ENCODE measurements at places on chromosomes 12 and 14.
A peak's percentile ranks its signal among the peaks of the same experiment; 100 is the strongest.

DNA sequence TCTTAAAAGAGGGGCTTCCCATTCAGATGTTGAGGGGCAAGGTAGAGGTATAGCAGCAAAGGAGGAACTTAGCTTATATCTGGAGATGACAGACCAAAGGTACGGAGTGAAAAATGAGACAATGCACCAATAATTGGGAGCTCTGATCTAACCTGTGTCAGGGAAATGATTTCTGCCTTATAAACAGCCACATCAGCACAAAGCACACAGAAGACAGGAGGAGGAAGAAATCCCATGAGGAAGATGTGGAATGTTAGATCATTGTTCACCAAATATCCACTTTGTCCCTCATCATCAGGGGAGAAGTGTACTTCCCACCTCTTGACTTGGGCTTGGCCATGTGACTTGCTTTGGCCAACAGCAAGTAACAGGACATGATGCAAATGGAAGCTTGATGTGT lies 93.7 kb upstream of the WSCD2 start:
- DNase-seq: no peak

GRCh38 chr12:52202361-52203078 lies 10.7 kb upstream of the KRT80 start:
- DNase-seq: no peak

GRCh38 chr12:93832131-93832530 lies 155.0 kb downstream of the CRADD start:
- no peak for DNase-seq

GRCh38 chr12:108833355-108833733 lies 24.0 kb downstream of the SSH1 start:
- DNase-seq: no peak

GRCh38 chr12:79775355-79776027 lies 84.7 kb upstream of the PAWR start:
- DNase-seq: no peak

DNA sequence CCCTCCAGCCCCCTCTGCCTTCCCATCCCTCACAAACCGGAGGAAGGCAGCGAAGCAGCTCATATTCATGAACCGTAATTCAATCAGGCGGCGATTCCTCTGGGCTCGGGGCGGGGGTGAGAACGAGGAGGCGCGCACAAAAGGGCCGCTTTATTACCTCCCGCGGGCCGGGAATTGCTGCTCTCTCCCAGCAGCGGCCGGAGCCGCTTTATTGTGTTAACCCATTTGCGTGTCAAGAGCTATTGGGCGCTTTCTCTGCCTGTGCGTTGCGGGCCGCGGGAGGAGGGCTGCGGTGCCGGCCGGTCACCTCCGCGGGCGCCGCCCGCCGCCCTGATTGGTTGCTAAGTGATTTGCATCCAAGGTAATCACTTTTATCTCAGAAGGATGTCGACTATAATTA lies 4.8 kb downstream of the FAM222A start:
- peak; percentile 22 for DNase-seq

GRCh38 chr12:13941258-13942249 lies 39.8 kb downstream of the GRIN2B start:
- peak; percentile 52 for DNase-seq

- no peak for DNase-seq
Measured at GRCh38 chr12:19894050-19894449, 454.8 kb downstream of the AEBP2 start.

GRCh38 chr14:26104717-26105116 lies 493.1 kb downstream of the NOVA1 start:
- DNase-seq: no peak

DNA sequence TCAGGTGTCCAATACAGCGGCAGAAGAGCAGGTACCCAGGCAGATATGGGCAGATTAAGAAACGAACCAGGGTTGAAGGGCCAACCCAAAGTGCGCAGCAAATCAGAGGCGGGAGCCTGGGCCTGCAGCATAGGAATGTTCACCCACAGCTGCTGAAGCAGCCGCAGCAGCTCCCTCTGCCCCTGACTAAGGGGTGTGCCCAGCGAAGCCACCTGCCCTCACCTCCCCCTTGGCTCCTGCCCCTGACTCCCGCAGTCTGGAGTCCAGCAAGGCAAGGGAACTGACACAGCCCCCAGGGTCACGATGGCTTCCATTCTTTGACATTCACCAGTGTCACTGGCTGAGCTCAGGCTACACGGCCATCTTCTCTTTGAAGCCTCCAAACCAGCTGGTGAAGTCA lies 27.3 kb upstream of the ZFP36L1 start:
- DNase-seq: no peak

- no peak for DNase-seq
Measured at GRCh38 chr14:61106959-61107641, 126.1 kb downstream of the SLC38A6 start.

- DNase-seq: no peak
Measured at GRCh38 chr14:28340816-28341215, 425.8 kb upstream of the FOXG1 start.

DNA sequence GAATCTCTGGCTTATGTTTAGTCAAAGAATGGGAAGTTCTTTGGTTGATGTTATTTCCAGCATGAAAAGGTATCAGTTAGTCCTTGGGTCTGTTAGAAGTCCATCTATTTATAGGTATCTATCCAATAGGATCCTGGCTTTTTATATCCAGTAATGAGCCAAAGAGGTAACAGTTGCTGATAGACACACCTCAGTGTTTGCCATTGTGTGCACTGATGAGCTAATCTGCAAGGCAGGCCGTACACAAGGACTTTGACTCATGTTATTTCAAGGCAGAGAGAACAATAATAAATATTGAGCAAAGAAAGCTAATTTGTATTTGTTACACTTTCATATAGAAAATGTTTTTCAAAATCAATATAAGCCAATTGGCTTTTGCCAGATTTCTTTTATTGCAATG lies 56.4 kb downstream of the GLT1D1 start:
- DNase-seq: no peak

DNA sequence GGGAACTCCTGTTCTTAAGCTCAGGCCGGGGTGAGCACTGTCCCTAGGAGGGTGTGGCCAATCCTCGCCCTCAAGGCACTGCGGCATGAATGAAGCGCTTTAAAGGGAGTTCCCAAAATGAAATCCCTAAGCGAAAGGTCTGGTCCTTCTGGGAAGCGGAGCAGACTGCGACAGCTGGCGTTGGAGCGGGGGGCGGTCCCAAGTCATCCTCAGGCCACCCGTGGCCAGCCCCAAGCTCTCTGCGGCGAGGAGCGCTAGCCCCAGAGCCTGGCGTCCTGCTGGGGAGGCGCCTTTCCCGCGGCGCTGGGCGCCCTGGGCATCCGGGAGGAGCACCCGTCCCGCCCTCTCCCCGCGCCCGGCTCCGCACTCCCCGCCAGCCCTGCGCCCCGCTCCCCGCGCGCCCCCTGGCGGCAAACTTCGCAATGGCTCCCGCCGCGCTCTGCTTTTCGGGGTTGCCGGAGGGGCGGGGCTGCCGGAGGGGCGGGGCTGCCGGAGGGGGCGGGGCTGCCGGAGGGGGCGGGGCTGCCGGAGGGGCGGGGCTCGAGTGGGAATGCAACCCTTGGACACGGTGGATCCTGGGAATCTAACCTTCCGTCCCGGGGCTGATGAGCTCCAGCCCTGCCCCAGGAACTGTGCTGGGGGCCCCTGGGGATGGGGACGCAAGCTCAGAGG lies 25.4 kb downstream of the ZBTB42 start:
- DNase-seq: peak; percentile 93

DNA sequence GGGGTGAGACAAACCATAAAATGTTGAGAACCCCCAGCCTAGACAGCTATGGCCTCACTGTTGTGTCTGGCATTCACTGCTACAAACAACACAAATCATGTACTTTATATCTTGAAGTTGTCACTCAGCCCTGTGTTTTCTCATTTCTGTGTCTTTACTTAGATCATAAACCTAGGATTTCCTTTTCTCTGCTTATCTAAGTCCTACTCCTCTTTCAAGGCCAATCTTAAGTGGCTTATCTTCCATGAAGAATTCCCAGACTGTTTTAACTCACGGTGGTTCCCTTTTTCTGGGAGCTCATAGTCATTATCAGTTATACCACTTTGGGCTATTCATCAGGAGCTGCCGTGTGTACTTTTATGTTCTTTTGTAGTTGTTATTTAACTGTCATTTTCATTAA lies 42.1 kb downstream of the FLRT2 start:
- DNase-seq: no peak

DNA sequence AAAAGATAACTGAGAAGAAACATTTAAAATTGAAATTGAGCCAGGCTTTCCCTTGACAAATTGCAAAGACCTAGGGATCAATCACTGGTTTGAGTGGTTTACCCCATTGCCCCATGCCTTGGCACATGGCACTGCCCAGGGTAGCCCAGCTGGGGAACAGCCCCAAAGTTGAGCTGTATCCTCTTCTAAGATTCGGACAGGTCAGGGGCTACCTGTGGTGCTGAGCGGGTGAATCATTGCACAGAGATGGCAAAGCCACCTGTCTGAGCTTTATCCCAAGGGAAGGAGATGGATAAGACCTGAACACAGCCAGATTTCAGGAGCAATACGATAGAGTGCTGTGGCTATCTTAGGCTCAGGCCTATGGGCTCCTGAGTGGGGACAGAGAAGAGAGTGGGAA lies 7.0 kb downstream of the IFI27L2 start:
- no peak for DNase-seq

GRCh38 chr14:68589447-68590200 lies 203.2 kb downstream of the ZFP36L1 start:
- DNase-seq: no peak

DNA sequence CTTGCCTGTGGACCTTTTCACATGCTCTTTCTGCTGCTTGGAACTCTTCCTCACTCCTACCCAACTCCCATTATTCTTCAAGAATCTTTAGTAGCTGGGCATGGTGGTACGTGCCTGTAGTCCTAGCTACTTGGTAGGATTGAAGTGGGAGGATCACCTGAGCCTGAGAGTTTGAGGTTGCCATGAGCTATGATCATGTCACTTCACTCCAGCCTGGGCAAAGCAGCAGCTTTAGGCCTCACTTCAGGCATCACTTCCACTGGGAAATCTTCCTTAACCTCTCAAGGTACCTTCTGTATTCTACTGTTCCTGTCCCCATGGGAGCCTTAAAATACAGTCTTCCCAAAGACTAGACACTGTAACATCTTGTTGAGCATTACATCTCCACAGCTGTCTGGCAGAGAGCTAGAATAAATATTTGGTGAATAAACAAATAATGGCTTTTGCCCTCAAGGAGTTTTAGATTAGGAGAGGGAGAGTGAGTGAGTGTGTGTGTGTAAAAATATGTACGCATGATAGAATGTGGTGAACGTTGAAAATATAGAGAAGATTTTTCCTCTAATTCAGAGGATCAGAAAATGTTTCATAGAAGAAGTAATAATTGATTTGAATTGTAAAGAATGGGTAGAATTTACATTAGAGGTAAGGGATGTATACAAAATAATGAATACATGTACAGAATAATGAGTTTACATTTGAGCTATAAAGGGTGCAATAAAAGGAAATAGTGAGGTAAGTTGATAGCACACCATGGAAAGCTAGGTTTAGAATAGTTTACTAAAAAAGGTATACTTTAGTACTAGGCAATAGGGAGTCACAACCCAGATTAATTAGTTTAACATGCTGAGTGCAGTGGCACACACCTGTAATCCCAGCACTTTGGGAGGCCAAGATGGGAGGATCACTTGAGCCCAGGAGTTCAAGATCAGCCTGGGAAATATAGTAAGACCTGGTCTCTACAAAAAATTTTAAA lies 29.2 kb upstream of the BMAL2 start:
- no peak for DNase-seq

DNA sequence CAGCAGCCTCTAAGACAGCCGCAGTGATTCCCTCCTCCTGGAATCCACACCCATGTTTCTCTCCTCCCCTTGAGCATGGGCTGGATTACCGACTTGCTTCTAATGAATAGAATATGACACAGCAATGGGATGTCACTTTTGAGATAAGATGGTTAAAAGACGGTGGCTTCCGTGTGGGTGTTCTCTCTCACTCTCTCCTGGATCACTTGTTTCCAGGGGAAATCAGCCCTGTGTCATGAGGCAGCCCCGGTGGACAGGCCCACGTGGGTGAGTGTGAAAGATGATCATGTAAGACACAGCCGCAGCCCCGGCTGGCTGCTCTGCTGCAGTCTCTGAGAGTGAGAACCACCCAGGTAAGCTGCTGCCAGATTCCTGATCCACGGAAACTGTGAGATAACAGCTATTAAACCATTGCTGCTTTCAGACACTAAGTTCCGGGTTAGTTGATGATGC lies 10.7 kb downstream of the MOAP1 start:
- no peak for DNase-seq

DNA sequence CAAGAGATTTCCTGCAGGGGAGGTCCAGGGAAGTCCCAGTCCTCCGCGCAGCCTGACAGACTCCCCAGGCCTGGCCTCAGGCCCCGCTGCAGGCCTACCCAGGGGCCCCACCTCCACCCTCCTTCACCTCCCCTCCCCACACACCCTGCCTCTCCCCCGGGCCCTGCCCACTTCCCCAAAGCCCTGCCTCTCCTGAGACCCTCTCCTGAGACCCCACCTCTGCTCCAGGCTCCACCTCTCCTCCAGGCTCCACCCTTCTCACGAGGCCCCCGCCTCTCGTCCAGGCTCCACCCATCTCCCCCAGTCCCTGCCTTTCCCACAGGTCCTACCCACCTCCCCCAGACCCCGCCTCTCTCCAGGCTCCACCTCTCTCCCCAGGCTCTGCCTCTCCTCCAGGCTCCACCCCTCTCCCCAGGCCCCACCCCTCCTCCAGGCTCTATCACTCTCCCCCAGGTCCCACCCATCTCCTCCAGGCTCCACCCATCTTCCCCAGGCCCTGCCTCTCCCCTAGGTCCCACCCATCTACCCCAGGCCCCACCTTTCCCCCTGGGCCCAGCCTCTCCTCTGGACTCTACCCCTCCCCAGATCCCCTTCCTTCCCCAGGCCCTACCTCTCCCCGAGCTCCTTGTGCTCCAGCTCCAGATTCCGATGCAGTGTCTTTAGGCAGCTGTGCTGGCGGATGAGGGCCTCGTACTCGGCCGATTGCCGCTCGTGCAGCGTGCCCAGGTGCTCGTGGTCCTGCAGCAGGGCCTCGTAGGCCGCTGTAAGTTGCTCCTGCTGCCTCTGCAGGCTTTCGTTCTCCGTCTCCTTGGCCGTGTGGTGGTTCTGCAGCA lies 58.8 kb upstream of the GPR68 start:
- DNase-seq: peak; percentile 85

DNA sequence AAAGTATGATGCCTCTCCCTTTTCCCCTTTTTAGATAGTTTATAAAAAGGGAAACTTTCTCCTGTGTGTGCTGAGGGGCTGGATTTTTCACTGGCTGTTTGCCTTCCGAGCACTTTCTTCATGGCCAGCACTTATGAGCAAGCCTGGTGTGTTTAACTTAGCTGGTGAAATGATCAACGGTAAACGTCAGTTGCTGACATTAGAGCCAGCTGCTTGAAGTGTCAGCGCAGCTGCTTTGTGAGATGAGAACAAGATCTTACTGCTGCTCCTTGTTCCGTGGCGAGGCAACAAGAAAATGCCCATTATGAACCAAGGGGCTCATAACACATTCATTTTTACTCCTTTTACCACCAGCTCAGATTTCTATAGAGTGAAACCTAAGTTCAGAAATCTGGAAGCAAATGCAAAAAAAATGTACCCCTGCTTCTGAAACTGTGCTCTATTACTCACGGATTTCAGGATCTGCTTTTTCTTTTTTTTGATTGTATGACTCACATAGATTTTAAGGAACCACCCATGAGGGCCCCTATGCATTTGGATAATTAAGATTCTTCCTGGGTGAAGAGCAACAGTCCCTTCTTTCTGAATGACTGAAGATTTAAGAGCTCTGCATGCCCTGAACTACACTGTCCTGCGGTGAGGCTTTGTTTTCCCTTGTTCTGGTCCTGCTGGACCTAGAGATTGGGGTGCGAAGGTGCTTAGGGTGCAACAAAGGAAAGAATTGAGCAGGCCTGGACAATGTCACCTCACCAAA lies 74.3 kb upstream of the CPM start:
- DNase-seq: no peak

- no peak for DNase-seq
Measured at GRCh38 chr14:31489691-31490090, 1.9 kb upstream of the GPR33 start.
